ENCODE measurements at places on chromosomes 6 and 20.
A peak's percentile ranks its signal among the peaks of the same experiment; 100 is the strongest.

GRCh38 chr6:106103728-106104109, 17.6 kb downstream of the PRDM1 start:
- peak; percentile 21 for DNase-seq

- no peak for DNase-seq
These were observed 38.6 kb downstream of the GHRH start for GRCh38 chr20:37223053-37223452.

- DNase-seq = no peak
These were observed 61.2 kb downstream of the SSR1 start for GRCh38 chr6:7251646-7252260.

- DNase-seq = peak; percentile 45
These were observed 5.1 kb downstream of the SOX12 start for GRCh38 chr20:330233-331149.
